ENCODE measurements at places on chromosomes 7 and 10.
A peak's percentile ranks its signal among the peaks of the same experiment; 100 is the strongest.

GRCh38 chr7:25384788-25385505 is 156.7 kb upstream of the NPVF start:
- DNase-seq = no peak

DNA sequence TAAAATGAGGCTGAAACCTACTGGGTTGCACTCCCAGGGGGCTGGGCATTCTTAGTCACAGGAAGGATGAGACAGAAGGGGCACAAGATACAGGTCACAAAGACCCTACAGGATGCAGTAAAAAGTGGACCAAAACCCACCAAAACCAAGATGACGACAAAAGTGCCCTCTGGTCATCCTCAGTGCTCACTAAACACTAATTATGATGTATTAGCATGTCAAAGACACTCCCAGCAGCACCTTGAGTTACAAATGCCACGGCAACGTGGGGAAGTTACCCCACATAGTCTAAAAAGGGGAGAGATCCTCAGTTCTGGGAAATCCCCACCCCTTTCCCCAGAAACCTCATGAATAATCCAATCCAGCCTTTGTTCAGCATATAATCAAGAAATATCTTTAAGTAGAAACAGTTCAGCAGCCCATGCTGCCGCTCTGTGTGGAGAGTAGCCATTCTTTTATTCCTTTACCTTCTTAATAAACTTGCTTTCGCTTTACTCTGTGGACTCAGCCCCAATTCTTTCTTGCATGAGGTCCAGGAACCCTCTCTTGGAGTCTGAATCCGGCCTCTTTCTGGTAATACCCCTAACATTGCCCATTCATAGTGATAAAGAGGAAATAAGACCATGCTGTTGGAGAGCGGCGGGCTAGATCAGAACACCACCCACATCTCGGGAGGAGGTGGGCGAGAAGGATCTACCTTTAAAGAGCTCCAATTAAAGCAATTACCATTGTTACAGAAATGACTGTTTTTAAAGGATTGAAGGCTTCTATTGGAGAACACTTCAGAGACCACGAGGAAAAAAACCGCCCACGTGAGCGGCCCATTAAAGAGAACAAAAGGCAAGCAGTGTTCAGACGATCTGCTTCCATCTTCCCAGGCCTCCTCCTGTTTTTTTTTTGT is 170.9 kb downstream of the USP6NL start:
- DNase-seq = no peak

DNA sequence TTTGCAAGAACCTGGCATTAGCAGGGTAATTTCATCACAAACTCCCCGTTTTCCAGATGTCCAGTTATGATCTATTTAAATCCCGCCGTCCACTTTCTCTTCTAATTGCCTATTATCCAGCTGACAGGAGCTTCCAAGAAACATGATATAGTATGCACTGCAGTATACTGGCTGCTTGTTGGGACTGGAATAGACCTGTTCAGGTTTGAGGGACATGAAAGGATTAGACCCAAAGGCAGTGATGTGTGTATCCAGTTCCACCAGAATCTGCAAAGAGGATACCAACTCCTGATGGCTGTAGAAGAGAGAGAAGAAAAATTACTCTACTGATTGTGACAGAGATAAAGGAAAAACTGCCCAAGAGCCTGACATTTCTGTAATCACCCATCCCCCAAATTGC is 8.9 kb downstream of the MSS51 start:
- no peak for DNase-seq

DNA sequence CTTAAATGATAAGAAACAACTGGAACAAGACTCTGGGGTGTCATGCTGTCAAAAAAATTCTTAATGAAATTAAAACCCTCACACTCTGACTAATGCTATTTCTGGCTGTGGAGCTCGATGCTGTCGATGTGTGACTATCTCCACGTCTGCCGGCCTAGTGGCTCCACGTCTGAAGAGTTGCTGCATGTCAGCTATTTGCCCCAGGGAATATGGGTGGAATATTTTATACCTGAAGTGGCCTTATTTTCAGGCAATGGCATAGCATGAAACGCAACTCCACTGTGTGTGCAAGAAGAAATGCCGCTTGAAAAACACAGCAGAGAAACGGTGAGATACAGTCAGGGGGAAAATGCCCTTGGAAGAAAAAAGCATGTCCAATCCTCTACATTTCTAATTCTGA is 50.9 kb upstream of the MGMT start:
- no peak for DNase-seq

GRCh38 chr10:110392868-110393740 is 88.4 kb upstream of the SMNDC1 start:
- no peak for DNase-seq

- no peak for DNase-seq
Observed at GRCh38 chr7:121027761-121028669, 39.5 kb downstream of the CPED1 start.

- DNase-seq = no peak
Observed at GRCh38 chr7:16417906-16418305, 3.4 kb downstream of the CRPPA start.

GRCh38 chr10:47443145-47443544 is 40.8 kb downstream of the ANXA8 start:
- DNase-seq = no peak

GRCh38 chr7:155850001-155850436 is 37.8 kb upstream of the SHH start:
- no peak for DNase-seq

DNA sequence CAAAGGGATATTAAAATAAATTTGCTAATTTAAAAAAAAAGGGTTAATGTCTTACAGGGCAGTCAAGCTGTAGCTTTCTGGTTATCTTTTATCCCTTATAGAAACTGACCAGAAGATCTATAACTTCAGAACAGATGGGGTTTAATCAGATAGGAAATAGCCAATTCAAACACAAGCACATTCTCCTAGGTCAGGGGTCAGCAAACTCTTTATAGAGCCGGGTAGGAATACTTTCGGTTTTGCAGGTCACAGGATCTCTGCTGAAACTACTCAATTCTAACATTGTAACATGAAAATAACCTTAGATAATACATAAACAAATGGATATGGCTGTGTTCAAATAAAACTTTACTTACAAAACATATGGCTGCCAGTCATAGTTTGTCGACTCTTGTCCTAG is 479.8 kb downstream of the ADRA2A start:
- DNase-seq = no peak

GRCh38 chr10:58896229-58896628 is 280.2 kb upstream of the PHYHIPL start:
- no peak for DNase-seq

GRCh38 chr10:14822879-14823755 is 14.7 kb downstream of the CDNF start:
- no peak for DNase-seq

DNA sequence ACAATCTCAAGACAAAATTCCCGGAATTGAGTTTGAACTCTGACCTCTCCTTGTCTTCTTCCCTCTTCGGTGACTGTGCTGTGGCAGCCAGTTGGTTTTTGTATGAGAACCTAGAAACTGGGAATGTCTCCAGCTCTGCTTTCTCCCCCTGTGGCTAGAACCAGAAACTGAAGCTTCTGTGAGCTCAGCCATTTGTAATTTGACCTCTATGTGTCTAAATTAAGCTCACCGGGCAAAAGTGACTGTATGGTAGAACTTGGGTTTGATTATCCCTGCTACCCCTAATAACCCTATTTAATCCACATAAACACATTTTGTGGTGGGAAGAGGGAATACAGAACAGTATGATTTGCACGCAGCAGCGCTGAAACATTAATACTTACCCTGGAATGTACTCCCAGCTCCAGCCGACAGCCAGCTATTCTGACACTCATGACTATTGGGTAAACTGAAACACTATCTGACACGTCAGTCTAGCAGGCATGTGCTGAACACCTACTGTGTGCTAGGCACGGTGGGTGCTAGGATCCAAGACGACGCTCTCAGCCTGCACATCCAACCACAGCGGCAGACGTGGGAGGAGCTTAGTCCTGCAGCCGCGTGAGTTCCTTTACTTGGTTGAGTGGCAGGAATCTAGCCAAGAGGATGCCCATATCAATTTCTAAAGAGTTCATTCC is 324.8 kb downstream of the SFMBT2 start:
- no peak for DNase-seq

DNA sequence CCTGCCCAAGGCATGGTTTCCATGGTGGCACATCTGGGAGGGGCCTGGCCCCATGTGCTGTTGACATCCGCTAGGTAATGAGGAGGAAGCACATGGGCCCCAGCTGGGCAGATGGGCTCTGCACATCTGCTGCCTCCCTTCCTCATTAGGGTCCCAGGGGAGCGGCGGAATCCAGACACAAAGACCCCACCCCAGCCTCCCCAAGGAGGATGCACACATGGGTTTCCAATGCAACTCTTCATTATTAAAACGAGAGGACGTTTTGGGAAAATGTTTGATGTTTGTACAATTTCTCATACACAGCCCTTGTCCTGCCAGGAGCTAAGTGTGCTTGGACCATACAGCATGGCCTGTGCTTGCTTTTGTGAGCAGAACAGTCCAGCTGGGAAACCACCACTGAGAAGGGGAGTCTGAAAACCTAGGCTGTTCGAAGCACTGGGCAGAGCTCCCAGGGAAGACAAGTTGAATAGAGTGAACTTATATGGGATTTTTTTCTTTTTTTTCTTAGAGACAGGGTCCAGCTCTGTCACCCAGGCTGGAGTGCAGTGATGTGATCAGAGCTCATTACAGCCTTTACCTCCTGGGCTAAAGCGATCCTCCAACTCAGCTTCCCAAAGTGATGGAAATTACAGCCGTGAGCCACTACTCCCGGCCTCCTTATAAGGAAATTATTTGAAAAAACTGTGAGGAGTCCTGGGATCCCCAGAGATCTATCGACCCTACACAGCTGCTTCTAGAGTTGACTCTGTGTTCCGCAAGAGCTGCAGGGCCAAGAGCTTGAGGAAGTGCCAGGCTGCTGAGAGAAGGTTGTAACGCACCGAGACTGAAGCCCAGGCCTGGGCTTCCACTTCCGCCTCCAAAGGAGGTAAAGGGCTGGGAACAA is 23.4 kb downstream of the FAM107B start:
- no peak for DNase-seq

- no peak for DNase-seq
Observed at GRCh38 chr10:3699916-3700315, 85.1 kb downstream of the KLF6 start.

- no peak for DNase-seq
Observed at GRCh38 chr10:112519133-112519761, 72.2 kb downstream of the VTI1A start.

DNA sequence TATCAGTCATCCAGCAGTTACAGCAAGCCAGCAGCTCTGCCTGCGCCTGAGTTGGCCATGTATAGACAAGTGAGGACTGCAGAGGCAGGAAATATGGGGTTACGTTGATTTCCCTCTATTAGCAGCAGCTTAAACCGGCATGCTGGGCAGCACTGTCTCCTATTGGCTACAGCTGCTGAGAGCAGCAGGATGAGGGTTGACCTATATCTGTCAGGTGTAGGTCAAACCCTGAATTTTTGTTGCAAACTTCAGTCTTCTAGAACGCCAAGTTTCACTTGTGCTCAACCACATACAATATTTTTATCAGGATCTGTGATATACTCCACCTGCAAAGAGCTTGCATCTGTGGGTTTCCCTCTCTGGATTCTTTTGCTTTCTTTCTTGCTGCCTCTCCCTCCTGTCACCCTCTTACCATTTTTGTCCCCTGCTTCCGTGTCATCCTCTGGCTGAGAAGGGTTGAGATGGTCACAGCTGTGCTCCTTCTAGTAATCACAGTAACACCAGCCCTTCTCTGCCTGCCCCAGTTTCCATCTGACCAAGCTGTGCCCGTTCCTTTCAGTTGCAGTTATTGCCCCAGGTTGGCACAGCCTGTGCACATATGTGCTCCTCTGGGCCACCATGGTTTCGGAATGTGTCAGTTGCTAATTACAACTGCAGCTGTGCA is 23.8 kb upstream of the GLCCI1 start:
- DNase-seq = peak; percentile 1

DNA sequence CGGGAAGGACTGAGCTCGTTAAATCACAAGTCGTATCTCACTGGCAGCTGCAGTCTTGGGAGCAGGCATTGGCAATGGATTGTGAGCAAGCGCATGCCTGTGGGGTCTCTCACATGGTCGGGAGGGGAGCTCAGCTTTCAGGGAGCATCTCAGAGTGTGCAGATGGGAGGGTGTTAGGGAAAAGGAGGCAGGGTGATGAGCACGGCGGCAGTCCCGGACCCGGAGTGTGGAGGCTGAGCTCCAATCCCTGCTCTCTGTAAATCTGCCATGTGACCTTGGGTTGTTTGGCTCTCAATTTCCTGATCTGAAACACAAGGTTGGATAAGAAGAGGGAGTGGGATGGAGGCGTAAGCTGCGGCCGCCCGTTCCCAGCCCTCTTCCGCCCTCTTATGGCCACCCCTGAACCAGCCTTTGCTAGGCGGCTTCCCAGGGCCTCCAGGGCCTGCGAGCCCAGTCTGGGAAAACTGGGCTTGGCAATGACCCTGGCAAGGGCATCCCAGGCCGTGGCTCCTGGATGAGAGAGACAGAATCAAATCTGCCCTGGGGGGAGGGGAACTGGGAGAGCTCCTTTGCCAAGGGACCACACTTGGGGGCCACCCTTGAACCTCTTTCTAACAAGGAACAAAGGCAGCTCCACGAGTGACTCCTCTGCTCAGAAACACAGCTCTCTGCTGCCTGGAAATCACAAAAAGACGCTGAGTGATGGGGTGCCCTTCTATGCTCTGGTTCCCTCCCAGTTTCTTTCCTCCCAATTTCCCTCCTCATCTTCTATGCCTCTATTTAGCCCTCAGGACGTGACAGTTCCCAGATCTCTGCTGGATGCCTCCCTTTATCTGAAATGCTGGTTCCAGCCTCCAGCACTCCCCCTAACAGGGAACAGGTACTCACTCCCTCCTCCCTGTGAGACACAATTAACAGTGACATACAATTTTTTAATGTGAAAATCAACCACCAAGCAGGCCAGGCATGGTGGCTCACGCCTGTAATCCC is 41.7 kb upstream of the LOXL4 start:
- DNase-seq = no peak

DNA sequence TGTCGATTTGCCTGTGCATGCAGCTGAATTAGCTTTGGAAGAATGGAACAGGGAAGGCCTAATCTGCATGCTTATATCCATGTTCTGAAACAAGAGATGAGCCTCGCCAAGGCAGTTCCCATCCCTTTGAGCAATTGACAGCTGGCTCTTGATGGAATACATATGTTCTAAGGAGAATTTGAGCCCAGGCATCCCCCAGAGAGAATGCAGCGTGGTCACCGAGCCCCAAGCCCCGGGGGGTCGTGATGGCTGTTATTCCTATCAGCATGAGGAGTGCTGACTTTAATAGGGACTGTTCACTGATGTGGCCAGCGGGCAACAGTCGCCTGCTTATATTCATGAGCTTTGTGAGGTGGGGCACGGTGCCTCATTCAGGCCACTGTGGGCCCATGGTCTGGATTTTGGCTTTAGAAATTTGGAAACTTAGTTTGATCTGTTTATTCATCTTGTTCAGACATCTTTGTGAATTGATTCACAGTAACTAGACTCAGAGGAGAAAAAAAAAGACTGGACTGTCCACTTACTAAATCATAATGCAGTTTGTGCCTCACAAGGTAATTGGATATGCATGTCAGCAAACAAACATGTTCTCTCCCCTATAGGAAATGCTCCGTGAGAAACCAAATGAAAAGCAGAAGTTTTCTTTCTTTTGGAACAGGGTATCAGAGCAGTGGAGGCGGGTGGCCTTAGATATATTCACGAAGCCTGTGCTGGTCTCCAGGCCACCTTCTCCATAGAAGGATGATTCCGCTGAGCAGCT is 204.9 kb downstream of the CCDC3 start:
- no peak for DNase-seq

- DNase-seq = no peak
Observed at GRCh38 chr7:74365322-74366022, 76.3 kb downstream of the CLIP2 start.
